ENCODE measurements at places on chromosomes 3 and 15.

GRCh38 chr15:70922119-70922518 is 29.5 kb downstream of the LRRC49 start:
- DNase-seq = no peak

DNA sequence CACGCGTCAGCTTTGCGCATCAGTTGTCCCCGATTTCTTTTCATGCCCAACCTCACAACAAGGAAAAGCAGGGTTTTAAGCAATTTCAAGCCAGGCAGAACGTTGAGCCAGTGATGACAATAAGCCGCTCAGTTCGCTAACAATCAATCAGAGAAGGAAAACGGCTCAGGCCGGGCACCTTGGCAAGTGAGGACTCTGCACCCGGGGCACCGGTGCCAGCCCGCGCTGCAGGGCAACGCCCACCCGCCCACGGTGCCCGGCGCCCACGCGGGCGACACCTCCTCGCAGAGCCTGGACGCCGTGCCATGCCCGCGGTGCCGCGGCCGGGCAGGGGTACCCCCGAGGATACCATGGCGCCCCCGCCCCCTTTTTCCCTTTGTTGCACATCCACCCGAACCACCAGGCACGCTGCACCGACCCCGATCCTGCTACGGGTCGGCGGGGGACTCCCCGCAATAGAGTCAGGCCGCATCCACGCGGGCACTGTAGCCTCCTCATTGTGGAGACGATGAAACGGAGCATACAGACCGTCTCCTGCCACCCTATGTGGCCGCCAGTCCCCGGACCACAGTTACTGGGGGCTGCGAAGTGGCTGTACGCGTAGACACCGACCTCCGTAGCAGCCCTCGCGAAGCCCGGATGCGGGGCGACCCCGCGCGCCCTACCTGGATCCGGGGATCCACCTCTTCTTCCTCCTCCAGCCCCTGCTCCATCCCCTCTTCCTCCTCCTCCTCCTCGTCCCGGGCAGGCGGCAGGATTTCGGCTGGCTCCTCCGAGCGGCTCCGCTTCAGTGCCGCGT is 581 bp downstream of the SH3BP5 start:
- peak; percentile 31 for DNase-seq

DNA sequence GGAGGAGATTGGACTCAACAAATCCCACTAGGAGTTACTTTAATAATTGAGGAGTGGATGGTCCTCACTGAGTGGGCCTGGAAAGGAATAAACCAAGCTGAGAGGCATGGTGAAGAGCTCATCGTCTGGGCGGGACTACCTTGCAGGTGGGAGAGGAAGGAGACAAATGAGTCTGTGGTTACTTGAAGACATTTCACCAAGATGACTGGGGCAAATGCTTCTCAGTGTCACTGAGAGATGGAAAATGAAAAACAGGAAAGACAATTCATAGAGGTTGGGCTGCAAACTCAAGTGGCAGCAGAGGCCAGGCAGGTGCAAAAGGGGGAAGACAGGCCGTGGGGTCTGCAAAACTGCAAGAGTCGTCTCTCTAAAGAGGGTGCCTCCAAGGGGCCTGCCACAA is 1.5 kb upstream of the ARHGAP31 start:
- no peak for DNase-seq

DNA sequence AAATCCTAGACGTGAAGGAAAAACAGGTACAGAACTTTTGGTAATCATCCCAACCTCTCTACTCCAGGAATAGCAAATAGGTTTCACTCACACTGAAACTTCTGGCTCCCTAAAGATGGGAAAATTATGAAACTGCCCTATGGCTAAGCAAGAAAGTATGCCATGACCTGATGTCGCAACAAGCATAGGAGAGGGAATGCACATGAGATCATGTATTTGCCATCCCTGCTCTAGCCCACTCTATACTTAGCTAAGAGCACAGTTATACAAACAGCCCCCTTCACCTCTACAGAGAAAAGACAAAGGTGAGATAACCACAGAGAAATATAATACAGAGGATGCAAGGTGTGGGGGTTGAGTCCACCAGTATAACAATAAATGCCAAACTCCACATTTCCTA is 102.7 kb downstream of the TBC1D5 start:
- DNase-seq = no peak

GRCh38 chr15:93372208-93372864 is 283.3 kb upstream of the RGMA start:
- DNase-seq = no peak

GRCh38 chr3:147919496-147919895 is 510.3 kb downstream of the ZIC1 start:
- DNase-seq = no peak

DNA sequence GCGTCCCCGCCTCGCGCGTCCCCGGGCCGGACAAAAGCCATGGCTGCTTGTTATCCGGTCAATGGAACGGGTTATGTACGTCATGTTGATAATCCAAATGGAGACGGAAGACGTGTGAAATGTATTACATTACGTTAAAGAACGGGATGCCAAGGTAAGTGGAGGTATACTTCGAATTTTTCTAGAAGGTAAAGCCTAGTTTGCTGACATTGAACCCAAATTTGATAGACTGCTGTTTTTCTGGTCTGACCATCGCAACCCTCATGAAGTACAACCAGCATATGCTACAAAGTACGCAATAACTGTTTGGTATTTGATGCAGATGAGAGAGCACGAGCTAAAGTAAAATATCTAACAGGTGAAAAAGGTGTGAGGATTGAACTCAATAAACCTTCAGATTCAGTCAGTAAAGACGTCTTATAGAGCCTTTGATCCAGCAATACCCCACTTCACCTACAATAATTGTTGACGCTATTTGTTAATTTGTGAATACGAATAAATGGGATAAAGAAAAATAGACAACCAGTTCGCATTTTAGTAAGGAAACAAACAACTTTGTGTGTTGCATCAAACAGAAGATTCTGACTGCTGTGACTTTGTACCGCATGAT is 19.8 kb downstream of the WDR73 start:
- no peak for DNase-seq

- no peak for DNase-seq
Observed at GRCh38 chr3:100719136-100719535, 9.8 kb downstream of the TFG start.

DNA sequence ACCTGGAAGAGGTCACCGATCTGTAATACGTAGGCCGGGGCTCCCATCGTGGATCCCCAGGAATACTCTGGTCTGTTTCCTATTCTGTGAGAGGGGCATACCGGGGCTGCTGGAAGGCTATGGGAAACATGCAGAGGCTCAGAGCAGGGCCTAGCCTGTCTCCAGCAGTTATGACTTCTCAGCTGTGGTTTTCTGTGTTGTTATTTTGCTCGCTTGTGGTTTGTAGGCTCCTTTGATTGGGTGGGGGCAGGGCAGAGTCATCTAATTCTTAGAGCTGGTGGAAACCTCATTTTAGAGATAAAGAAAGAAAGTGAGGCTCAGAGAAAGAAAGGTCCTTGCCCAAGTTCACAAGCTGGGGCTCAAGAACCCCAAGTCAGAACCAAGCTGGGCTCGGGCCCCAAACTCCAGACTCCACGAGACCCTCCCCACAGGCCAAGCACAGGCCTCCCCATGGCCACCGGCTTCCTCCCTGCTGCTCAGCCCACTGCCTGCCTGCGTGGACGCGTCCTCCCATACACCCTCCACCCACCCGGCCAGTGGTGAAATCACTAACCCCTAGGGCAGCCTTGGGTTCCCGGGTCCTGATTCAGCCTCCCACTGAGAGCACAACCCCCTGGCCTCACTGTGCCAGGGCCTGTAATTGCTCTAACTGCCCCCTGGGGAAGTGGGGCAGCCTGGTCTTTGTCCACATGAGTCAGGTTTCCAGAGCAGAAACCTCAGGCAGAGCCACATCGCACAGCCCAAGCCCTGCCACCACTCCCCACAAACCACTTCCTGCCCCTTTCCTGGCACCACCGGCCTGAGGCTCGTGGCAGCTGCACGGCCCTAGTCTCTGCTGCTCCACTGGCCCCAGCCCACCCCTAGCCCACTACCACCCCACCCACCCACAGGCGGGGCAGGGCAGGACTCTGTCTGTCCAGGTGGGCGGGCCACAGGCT is 270.8 kb downstream of the UACA start:
- DNase-seq = peak; percentile 86

GRCh38 chr3:153513236-153513635 is 351.2 kb downstream of the RAP2B start:
- peak; percentile 25 for DNase-seq

DNA sequence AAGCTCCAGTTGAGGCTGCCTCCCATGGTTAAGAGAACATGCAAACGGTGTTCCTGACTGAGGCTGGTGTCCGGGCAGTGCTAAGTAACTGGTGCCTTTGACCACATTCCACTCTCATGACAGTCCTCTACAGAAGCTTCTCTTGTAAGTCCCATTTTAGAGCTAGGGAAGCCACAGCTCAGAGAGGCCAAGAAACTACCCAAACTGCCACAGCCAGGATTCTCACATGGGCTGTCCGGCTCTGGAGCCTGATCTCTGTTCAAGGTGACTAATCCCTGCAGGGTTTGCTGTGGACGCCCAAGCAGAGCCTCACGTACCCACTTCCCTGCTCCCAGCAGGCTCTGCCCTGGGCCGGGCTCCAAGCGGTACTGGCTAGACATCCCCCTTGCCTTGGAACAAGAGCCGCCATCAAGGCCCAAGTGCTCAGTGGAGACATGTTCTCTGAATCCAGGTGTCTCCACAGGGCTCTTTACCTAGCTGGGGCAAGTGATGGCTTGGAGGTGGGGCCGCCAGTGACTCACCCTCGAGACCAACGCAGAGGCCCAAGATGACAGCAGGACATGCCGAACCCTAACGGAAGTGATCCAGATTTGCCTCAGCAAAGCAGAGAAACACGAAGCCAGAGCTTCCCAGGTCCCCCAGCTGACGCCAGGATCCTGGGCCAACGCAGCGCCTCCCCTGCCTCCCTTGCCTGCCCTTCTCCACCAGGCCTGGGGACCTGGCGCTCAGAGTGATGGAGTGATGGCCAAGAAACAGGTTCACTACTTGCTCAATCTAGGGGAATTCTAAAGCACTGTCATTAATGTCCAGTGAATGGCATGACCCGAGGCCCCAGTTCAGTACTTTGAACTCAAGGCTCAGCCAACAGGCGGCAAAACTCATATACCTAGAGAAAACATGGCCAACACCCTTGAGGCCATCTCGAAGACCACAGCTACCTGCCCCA is 24.4 kb downstream of the KLHL25 start:
- DNase-seq = no peak

- DNase-seq = no peak
Observed at GRCh38 chr3:155497930-155498647, 204.6 kb upstream of the STRIT1 start.
